GM19239 (cell line): ENCODE measurements at places on chromosomes 13 and 19.

GRCh38 chr13:27964741-27965323 is 4.3 kb downstream of the CDX2 start:
- DNase-seq = no peak

DNA sequence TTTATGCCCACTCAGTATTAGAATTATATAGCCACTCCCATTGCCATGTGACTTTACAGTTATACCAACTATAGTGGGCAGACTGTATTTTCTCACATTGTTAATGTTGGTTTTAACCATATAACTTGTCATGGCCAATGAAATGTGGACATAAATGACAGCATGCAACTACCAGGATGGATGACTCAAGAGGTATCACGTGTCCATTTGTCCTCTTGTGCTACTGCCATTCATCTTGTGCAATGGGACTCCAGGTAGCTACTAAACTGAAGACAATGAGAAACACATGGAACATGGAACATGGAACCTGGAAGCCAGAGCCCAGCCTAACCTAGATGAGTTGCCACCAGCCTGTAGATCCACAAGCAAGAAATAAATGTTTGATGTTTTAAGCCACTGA is 242.7 kb upstream of the IPO5 start:
- DNase-seq = no peak

GRCh38 chr19:47107202-47107952 is 6.2 kb downstream of the ZC3H4 start:
- DNase-seq = no peak

GRCh38 chr13:111065698-111066097 is 49.4 kb upstream of the ARHGEF7 start:
- DNase-seq = no peak

DNA sequence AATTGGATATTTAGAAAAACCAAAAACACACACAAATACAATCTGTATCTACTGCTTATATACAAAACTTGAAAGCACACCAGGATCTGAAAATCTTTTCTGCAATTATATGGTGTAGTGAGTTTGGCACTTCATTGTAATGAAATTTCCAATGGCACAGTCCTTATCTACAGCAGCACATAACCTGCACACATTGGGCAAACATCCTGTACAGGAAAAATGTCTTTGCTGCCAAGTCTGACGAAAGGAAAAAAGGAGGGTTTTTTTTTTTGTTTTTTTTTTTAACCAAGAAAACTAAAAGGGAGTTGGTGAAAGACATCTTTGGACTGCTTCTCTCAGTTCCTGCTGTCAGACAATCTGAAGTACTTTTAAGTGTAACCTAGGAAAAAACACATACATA is 107.8 kb downstream of the FOXO1 start:
- no peak for DNase-seq

GRCh38 chr19:15378534-15379082 is 979 bp downstream of the AKAP8 start:
- DNase-seq = peak; percentile 81

- no peak for DNase-seq
Observed at GRCh38 chr19:32241306-32241705, 104.1 kb upstream of the ZNF507 start.

- no peak for DNase-seq
Observed at GRCh38 chr13:57408312-57408711, 223.2 kb upstream of the PCDH17 start.

- no peak for DNase-seq
Observed at GRCh38 chr19:39671739-39672363, 16.1 kb downstream of the LGALS16 start.

GRCh38 chr13:27933118-27933517 is 13.3 kb downstream of the PDX1 start:
- DNase-seq = no peak

DNA sequence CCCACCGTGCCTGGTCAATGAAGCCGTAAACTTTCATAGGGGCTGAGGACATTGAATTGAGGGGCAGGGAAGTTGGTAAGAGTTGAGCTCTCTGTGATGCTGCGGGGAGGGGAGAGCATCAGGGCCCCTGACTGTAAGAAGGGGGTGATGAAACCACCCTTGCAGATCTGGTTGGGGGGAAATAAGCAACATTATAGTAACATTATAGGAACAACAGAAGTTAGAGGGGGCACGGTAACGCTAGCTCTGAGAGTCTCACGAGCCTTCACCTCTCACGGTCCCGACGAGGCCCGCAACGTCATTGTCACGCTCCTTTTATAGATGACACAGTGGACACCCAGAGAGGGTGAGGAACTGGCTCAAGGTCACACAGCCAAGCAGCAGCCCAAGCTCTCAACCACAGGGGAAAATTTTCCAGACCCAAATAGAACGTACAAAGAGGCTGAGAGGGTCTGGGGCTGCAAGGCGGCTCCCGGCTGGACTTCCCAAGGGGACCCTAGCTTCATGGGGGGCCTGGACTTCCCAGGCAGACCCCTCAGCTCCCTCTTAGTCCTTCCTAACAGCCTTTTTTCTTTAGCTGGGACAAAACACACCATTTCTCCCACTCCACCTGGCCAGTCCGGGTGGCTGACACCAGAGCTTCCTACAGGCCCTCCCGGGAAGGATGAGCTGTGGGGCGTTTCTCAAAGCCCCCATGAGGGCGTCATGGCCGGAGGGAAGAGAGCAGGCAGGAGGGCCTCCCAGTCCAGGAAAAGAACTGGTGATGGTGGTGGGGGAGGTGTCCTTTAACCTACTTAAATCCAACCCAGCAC is 4.1 kb downstream of the TLE5 start:
- no peak for DNase-seq

GRCh38 chr19:33430674-33431277 is 57.3 kb downstream of the CEBPG start:
- peak; percentile 73 for DNase-seq
